Stromal cell of bone marrow (primary cell): ENCODE measurements at places on chromosomes 16 and 17.

DNA sequence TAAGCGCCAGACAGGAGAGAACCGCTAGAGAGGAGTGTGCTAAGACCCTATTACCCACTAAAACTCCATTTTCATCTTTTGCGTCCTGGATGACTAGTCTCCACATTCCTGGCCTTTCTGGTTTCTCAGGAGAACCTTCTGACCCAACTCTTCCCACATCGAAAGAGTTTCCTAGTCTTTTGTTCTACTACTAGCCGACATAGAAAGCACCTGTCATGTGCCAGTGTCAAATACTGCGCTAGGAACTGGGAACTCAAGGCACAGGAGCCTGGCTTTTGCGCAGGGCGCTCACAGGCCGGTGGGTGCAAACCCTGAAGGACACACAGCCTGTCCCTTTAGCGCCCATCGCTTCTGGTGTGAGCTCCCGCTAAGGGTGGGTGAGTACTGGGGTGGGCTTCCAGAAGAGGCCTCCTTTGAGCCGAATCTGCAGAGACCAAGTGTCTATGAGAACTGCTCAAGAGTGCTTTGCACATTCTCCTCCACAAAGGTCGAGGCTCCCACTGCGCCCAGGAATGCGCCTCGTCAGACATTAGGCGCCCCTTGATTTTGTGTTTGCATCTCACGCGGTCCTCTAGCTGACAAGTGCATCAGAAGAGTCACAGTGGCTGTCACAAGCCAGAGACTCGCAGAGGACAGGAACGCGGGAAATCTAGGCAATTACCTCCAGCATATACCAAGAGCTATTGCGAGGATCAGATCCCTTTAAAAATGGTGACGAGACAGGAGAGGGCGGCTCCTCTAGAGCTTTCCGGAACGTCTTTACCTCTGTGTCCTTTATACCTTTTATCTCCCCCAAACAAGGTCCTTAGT is 2.0 kb upstream of the PSMB3 start:
- DNase-seq: no peak

DNA sequence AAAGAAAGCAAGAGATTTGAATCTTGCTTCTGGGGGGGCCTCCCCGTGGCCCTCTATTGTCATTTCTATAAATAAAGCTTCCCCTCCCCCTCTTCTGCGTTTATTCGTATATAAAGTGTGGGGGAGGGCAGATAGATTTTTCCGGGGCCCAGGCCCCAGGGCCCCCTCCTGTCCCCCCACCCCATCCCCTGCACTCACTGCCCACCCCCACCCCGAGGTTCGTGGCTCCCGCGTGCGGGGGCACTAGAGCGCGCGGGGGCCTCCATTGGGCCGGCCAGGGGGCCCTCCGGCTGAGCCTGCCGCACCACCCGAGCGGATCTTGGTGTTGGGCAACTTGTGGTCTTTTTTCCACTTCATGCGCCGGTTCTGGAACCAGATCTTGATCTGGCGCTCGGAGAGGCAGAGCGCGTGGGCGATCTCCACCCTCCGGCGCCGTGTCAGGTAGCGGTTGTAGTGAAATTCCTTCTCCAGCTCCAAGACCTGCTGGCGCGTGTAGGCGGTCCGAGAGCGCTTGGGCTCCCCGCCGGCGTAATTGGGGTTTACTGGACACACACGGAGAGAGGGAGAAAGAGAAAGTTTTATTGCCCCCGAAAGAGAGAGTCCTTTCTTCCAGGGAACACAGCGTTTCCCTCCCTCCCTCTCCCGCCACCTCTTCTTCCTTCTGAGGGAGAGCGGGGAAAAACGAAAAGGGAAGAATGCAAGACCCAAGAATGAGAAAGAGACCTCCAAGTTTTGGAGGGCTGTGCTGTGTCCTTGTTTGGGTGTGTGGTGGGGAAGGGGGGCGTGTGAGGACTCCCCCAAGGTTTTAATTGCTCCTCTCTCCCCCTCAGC is 1.5 kb downstream of the HOXB4 start:
- DNase-seq: no peak

DNA sequence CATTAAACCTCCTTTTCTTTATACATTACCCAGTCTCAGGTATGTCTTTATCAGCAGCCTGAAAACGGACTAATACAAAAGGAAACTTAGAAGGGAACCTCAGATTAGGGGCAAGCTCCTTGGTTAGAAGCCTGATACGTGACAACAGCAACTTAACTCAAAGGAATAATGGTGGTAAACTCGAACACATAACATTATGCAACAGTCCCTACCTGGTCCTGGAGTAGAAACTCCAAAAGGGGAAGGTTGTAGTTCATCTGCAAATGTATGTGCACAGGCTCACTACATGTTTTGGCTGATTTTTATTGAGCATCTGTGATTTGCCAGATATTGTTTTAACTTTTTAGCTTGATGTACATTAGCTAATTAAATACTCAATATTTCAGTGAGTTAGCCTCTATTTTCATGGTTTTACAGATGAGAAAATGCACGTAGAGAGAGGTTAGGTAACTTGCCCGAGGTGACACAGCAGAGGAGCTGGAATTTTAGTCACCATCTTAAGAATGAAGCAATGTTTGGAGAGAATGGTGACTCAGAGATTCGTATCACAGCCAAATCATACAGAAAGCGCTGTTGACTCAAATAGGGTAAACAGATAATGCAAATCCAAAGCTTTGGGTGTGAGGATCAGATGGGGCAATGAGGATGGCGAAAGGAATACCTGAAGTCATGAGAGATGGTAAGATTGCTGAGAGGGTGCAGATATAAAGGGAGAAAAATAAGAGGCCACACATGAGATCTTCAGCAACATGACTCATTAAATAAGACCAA is 194.9 kb upstream of the RBFOX1 start:
- DNase-seq: no peak

- DNase-seq: no peak
These were observed 33.1 kb downstream of the SMARCE1 start for GRCh38 chr17:40614431-40615067.

DNA sequence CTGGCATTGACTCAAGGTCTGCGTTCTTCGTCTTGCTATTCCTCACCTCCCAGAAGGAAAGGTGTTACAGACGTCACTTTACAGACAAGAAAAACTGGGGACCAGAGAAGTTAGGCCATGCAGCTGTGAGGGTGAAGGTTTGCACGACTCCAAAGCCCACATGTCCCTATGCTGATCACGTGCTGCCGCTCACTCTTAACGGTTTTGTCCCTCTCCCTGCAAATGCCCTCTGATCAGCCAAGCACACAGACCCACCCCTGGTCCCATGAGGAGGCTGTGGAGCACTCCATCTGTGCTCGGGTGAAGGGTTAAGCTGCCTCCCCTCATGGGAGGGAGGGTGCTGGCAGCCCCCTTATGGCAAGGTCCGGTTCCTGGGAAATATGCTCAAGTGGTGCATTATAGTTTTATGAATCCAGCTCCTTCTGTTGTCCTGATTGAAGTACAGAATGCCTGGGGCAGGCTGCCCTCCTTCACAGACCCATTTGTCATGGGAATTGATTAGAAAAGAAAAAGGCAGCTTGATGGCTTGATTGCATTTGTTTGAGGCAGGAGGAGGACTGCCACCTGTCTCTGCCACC is 18.8 kb downstream of the CCDC182 start:
- DNase-seq: no peak

GRCh38 chr17:17940441-17940911 is 31.7 kb downstream of the TOM1L2 start:
- DNase-seq: no peak

DNA sequence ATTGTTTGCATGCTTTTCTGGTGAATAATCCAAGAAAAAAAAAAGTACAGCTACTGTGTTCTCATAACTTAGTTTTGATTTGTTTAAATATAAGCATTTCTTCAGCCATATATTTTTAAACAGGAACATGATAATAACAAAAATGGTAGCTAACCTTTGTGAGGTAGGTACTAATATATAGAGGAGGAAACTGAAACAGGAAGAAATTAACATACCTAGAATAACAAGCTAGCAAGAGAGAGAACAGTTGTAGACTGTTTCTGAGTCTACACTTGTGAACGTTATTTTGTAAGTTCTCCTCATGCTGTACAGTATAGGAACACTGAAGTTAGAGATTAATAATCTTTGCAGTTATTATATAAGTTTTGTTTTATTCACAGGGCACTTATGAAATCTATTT is 49.3 kb downstream of the NSRP1 start:
- no peak for DNase-seq

- no peak for DNase-seq
These were observed 3.2 kb upstream of the PER1 start for GRCh38 chr17:8155231-8155995.

GRCh38 chr16:74034862-74035261 is 261.8 kb upstream of the PSMD7 start:
- no peak for DNase-seq

DNA sequence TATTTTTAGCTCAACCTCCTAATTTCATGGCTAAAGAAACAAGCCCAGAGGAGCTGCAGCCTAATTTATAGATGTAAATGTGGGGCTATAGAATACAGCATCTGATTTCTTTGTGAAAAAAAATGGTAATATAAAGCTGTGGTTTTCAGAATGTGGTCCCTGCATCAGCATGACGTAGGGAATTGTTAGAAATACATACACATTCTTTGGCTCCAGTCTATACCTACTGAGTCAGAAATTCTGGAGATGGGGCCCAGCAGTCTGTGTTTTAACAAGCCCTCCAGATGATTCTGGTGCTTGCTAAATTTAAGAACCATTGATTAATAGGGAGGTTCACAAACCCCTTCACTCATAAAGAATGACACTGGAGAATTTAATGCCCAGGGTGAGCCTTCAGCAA is 18.1 kb upstream of the MYH8 start:
- no peak for DNase-seq

DNA sequence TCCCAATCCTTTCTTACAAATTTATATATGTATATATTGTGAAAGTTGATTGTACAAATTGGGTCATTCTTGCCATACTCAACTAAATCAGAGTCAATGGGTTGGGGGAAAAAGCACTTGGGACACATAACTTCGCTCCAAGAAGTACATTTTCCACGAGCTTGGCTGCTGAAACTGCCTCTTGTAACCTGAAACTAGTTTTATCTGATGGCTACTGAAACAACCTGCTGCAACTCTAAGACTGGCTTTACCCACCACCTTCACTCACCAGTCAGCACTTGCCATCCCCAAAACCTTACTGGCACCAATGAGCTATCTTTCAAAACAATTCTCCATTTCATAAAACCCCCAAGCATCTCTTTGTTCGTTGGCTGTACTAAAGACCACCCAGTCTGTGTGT is 14.5 kb upstream of the MYCBPAP start:
- no peak for DNase-seq

DNA sequence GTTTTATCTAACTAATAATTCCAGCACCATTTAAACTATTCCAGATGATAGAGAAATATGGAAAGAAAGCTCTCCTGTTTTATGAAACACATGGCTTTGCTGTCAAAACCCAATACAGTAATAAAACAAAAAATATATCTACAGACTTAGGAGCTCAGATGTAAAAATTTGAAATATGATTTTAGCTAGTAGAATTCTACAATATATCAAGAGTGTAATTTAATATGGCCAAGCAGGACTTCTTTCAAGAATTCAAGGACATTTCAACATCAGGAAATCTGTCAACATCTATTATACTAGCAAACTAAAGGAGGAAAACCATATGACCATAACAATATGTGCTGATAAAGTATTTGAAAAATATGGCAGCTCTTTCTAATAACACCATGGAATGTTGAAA is 57.5 kb downstream of the CCDC182 start:
- no peak for DNase-seq

DNA sequence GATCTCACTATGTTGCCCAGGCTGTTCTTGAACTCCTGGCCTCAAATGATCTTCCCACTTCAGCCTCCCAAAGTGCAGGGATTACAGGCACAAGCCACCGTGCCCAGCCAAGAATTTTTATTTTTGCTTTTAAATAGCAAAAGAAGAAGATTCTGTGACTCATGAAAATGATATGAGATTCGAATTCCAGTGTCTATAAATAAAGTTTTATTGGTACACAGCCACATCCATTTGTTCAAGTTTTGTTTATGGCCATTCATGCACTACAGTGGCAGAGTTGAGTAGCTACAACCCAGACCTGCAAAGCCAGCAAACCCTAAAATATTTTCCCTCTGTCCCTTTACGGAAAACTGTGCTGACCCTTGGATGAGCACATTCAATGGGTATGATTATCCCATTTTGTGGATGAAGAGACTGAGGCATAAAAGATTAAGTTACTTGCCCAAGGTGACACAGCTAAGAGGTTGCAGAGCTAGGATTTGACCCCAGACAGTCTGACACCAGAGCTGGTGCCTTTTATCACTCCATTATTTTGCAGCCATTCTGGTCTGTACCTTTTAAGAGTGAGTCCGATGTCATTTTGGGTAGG is 34.2 kb downstream of the SCNN1G start:
- DNase-seq: no peak

- DNase-seq: no peak
These were observed 348.2 kb downstream of the CDH11 start for GRCh38 chr16:64773638-64774037.

- no peak for DNase-seq
These were observed 3.7 kb downstream of the SPATA2L start for GRCh38 chr16:89697616-89698331.

DNA sequence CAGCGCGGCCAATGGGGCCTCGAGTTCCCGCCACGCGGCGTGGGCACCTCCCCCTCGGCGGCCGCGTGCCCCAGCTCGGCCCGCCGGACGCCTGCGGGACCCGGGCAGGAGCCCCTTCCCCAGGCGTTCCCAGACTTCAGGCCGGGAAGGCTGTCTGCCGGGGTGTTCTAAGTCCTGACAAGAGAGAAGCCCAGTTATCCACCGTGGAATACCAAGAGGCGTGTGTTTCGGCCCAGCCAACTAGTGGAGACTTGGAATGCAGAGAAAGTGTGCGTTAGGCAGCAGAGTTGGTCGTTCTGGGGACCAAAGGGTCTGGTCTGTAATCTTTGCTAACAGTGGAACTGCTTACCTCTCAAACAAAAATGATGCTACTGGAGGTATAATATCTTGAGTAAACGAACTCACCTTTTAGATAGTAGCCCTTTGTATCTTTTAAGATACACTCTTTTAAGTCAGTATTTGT is 251 bp upstream of the HSF5 start:
- no peak for DNase-seq

GRCh38 chr16:67406111-67406971 is 9.9 kb downstream of the ZDHHC1 start:
- peak; percentile 74 for DNase-seq

DNA sequence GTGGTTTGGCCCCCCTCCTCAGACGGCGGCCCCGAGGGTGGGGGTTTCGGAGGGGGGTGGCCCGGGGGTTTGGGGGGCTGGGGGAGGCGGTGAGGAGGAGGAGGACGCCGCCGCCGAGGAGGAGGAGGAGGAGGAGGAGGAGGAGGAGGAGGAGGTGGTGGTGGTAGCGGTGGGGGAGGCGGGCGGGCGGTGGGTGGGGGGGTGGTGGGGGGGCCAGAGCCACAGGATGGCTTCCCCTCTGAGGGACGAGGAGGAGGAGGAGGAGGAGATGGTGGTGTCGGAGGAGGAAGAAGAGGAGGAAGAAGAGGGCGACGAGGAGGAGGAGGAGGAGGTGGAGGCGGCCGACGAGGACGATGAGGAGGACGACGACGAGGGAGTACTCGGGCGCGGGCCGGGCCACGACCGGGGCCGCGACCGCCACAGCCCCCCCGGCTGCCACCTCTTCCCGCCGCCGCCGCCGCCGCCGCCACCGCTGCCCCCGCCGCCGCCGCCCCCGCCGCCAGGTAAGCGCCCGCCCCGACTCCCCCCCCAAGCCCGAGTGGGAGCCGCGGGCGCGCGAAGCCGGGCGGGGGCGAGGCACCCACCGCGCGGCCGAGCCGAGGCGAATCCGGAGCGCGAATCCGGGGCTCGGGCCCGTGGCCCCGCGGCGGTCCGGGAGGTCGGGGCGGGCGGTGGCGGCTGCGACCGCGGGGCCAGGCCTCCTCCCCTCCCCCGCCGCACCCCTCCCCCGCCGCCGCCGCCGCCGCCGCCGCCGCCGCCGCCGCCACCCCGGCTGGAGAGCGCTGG is 3.8 kb upstream of the CHD3 start:
- DNase-seq: no peak

GRCh38 chr16:17149904-17150483 is 320.8 kb downstream of the XYLT1 start:
- no peak for DNase-seq
